ENCODE measurements at places on chromosomes 13 and 19.
A peak's percentile ranks its signal among the peaks of the same experiment; 100 is the strongest.

DNA sequence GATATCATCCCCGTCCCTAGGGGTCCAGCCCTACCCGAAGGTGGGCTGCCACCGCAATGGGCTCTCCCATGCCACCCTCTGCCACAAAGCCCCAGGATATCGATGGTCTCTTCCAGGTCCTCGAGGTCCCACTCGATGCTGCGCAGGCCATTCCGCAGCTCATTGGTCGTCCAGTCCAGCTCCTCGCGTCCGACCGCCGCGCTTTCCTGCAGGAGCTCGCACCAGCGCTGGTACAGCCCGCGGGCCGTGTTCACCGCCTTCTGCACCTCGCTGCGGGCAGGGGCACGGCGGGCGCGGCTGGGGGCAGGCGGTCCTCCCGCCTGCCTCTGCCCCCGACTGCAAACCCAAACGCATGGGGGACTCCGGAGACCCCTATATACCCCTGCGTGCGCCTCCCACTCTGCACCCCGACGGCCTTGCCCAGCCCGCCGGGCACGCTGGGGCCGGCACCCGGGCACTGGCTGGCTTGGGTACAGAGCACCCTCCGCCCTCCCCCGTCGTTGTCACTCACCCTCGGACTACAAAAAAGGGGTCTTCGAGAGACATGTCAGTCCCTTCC is 468 bp downstream of the STX10 start:
- DNase-seq: no peak

- no peak for DNase-seq
Measured at GRCh38 chr19:46296722-46297461, at the start of gene HIF3A. Gene HIF3A (plus strand): TSS chr19:46297042. CDS start chr19:46297077, 35 bp downstream.

GRCh38 chr19:48818234-48818820 is 7.5 kb upstream of the BCAT2 start:
- no peak for DNase-seq

DNA sequence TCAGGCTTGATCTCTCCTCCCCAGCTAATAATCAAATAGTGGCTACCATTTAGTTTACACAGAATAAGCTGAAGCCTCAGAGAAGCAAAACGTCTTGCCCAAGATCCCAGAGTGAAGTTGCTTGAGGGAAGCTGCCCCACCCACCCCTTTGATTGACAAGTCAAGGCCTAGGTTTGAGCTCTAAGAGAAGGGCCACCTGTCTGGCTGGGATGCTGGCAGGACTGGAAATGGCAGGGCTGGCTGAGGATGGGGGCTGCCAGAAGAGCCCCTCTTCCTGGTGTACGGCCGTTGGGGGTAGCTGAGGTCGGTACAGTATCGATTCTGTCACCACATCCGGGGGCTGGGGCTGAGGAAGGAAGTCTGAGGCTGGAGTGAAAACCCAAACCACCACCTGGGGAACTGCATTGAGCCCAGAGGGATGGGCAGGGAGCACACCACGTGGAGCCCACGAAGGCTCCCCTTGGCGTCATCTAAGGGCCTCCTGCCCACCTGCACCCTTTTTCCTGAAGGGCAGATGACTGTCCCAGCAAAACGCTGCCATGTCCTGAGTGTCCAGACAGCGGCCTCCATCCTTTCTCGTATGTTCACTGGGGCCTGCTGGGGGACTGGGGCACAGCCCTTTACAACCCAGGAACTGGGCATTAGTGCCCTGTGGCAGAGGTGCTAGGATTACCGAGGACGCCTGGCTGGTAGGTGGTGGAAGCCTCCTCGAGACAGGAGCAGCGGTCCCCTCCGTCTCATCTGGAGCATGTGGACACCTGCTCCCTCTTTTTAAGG is 1.4 kb upstream of the PRKD2 start:
- no peak for DNase-seq

DNA sequence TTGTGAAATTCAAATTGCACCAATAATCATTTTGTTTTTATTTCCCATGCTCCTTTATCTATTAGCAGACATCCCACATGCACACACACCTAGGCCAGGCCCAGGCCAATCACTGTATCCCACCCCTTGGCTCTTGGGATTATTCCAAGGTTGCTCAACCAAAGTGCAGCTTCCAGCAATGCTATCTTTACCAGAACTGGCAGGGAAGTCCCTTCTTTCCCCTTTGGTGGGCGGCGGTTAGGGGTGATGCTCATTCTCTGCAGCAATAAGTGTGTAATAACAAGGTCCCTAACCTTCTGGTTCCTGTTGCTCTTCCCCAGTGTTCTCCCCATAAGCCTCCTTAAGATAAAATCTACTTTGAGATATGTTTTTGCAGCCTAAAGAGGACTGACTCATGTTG is 18.3 kb upstream of the KCTD12 start:
- no peak for DNase-seq

GRCh38 chr13:77139306-77139705 is 112.3 kb upstream of the FBXL3 start:
- DNase-seq: no peak

GRCh38 chr13:39039041-39039440 is 785 bp downstream of the NHLRC3 start:
- DNase-seq: no peak

GRCh38 chr13:102897371-102898138 is 51.7 kb downstream of the ERCC5 start:
- DNase-seq: no peak

DNA sequence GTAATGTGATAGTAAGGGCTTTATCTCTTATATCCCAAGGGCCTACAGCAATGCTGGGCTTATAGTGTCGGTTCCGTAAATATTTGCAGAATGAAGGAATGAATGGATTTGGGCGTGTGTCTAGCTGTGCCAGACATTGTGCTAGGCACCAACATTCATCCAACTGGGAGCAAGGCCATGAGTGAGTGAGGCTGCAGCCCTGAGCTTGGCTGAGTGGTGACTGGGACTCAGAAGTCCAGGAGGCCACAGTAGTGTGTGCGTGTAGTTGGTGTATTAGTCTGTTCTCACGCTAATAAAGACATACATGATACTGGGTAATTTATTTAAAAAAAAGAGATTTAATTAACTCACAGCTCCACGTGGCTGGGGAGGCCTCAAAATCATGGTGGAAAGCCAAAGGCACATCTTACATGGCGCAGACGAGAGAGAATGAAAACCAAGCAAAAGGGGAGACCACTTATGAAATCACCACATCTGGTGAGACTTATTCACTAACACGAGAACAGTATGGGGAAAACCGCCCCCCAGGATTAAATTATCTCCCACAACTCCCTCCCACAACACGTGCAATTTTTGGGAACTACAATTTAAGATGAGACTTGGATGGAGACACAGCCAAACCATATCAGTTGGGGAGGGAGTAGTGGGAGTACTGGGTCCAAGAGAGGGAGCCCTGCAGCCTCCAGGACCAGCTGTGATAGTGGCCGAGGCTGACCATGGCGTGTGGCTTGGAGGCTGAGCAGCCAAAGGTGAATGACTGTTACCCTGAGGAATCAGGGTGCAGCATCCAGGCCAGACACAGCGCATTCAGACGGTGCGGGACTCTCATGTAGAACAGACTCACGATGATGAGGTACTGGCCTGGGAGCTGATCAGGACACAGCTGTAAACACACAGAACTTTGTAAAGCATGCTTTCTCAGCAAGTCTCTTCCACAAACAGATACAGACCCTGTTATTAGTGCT is 104.6 kb downstream of the TEX26 start:
- no peak for DNase-seq

DNA sequence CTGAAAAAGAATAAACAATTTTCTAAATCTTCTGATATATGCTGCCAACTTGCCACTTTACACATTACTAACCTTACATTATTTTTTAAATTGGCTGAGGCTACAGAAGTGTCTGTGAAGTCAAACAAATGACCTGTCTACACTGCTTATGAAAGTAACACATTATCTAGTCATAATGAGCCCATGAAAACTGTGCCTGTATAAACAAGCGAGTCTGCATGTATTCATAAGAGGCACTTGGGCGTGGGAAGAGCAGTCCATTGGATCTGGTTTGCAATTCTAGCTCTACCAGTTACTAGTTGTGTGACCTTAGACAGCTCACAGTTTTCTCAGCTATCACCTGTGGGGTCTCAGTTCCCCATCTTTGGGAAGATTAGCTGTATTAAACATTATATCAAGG is 3.1 kb downstream of the VPS36 start:
- no peak for DNase-seq

DNA sequence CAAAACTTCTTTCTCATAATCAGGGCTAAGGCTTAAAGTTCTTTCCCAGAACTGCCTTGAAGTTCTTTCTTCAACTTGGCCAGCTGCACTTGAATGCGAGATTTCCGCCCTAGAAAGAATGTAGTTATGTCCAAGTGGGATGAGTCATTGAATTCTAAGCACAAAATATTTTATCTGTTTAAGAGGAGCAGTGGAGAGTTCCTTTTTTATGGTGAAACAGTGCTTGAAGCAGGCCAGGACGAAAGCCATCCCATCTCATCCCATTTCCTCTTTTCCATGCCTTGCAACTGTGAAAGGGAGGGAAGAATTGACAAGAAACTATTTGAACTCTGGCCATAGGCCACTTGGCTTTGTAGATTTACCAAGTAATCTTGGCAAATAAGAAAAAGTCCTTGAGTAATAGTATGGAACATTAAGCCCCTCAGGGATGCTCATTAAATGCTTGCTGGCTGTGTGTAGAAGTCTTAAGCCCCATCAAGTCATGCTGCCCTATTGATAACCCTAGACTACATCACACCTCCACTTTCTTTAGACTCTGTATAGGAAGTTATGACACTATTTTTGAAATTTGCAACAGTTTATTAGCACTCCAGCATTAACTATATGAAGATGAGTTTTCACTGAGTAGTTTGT is 174.5 kb downstream of the KCTD12 start:
- no peak for DNase-seq

- no peak for DNase-seq
Measured at GRCh38 chr13:60689571-60689970, 292.6 kb downstream of the TDRD3 start.

DNA sequence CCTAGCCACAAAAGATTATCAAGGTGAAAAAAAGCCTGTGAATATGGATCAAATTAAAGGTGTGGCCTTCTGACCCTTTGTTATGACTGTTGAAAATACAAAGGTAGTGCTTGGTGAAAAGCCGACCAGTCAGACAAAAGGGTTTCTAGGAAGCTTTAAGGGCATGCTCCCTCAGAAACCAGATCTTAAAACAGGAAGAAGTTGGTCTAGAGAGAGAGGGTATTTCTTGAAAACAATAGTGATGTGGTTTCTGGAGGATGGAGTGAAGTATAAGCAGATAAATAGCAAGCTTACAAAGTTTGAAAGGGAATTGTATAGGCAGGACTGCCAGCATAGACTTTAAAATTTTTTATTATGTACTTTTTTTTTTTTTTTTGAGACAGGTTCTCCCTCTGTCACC is 5.0 kb upstream of the EID2 start:
- DNase-seq: no peak

GRCh38 chr19:1911995-1912394 is 6.8 kb downstream of the ADAT3 start:
- no peak for DNase-seq

GRCh38 chr19:49954092-49954829 is 6.7 kb downstream of the SIGLEC11 start:
- DNase-seq: no peak

- no peak for DNase-seq
Measured at GRCh38 chr13:110562696-110563462, 1.4 kb upstream of the RAB20 start.

GRCh38 chr19:5048091-5048726 is 79.3 kb downstream of the KDM4B start:
- no peak for DNase-seq

DNA sequence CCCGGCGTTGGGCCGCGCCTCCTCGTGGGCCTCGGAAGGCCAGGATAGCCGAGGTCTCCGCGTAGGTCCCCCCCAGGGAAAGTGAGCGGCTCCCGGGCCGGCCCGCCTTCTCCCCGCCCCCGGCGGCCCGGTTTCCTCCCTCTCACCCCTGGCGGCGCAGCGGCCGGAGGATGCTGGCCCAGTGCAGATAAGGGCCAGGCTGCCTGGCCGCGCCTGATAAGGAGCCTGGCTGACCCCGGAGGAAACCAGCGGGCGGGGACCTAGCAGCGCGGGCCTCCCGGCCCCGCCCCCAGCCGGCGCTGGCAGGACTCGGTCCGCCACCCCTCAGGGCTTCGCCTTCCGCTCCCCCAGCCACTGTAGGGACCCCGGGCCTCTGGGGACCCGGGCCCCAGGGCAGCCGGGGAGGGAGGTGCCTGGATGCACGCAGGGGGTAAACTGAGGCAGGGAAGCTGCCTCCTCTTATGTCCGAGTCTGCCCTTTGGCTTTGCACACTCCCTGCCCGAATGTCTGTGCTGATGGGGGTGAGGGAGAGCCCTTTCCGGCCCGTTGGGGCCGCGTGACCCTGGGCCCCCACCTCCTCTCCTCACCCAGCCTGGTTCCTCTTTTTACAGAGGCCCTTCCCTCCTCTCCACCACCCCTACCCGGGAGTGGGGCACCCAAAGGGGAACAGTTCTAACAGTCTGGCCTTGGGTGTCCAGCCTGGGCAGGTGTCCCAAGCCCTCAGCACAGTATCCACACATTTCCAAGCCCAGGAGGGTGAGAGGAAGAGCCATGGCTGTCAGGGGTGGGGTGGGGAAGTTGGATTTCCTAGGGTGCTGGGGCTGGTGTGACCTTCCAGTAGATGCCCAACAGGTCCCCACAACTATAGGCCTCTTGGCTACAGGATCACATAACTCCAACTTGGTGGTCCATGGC is at the start of gene LYL1:
LYL1 (minus strand) TSS at position 193 of the 915 bp plus-strand sequence. CDS start 1,687 bp downstream, outside the sequence.
- peak; percentile 96 for DNase-seq

DNA sequence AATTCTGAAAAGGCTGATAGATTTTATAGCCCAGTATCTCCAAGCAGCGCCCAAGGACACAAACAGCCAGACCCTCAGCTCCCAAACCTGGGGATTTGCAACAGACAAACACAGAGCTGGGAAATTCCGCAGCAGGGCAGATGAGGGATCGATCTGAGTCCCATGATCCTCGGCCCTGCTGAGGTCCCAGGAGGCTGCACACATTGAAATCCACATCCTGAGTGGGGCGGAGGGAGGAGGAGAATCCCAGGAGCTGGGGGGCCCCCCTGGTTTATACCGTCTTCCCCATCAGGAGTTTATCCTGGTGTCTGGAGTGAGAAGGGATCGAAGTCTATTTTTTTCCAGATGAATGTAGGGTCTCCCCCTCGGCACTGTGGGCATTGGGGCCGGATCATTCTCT is 49.3 kb downstream of the GNG7 start:
- DNase-seq: no peak

- DNase-seq: no peak
Measured at GRCh38 chr19:29878973-29879654, 62.9 kb upstream of the URI1 start.

- DNase-seq: no peak
Measured at GRCh38 chr19:40298026-40298425, 12.9 kb upstream of the AKT2 start.

DNA sequence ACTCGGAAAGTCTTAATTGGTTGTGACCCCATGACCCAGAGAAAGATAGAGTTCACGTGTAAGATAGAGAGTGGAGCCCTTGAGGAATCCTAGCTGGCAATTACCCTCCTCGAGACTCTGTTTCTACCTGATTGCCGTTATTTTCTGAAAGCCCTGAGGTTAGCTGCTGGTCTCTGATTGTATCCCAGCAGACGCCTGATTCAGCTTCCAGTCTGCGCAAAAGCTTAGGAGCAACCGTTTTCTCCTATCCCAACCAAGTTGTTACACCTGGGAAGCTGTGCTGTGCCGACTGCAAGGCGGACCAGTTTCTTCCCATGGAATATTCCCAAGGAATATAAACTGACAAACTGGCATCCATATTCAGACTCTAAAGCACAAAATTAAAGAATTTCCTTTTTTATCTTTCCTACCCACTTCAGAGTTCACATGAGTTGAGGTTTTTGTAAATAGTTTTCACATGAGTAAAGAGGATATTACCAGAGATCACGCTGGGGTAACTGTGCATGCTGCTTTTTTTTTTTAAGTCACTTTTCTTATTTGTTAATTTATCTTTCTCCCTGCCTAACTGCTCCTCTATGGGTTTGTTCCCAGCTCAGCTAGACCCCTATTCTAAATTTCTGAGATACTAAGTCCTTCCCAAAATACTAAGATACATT is 1.5 kb upstream of the TRPC4 start:
- no peak for DNase-seq
